ENCODE measurements at places on chromosomes 16 and 17. TPM values are rescaled to one million over a fixed set of nuclear protein-coding genes. Genes with fewer than 3 reads are reported as not detected.

Gene FOXC2
- total RNA-seq, result 15.9 TPM

Gene CNTROB
- 25.3 TPM for total RNA-seq

Gene TAC4
- total RNA-seq, result not detected

Gene NPIPB9
- total RNA-seq, result 2.3 TPM

Gene OR3A3
- not detected for total RNA-seq

Gene CA7
- total RNA-seq, result not detected

Gene ANKRD40CL
- not detected for total RNA-seq

Gene DNAH9
- not detected for total RNA-seq

Gene DNASE1L2
- total RNA-seq, result 1.2 TPM

Gene CHD9NB
- 3.3 TPM for total RNA-seq

Gene ZNF594
- 7.8 TPM for total RNA-seq

Gene TEDC2
- 6.0 TPM for total RNA-seq

Gene NEUROD2
- not detected for total RNA-seq

Gene KCNH6
- not detected for total RNA-seq

Gene NPIPA5
- total RNA-seq, result 1.1 TPM

Gene ZG16B
- total RNA-seq, result not detected

Gene KRTAP1-3
- total RNA-seq, result not detected

Gene ITGA2B
- total RNA-seq, result 0.31 TPM

Gene FAM171A2
- 18.2 TPM for total RNA-seq

Gene DPEP3
- total RNA-seq, result not detected

Gene ESRP2
- total RNA-seq, result 2.5 TPM

Gene NSMCE1
- total RNA-seq, result 13.9 TPM

Gene SULT1A2
- total RNA-seq, result not detected

Gene TLCD1
- total RNA-seq, result 24.6 TPM

Gene TP53TG3B
- not detected for total RNA-seq

Gene TEX19
- not detected for total RNA-seq

Gene CAPN15
- total RNA-seq, result 33.6 TPM

Gene C17orf50
- total RNA-seq, result not detected

Gene CTU2
- total RNA-seq, result 18.3 TPM

Gene PLEKHH3
- total RNA-seq, result 14.5 TPM

Gene MRPL10
- total RNA-seq, result 29.8 TPM

Gene LPCAT2
- total RNA-seq, result 67.1 TPM

Gene ADAD2
- total RNA-seq, result not detected

Gene CHTF18
- total RNA-seq, result 9.8 TPM

Gene SCARF1
- 3.9 TPM for total RNA-seq

Gene PDPK1
- total RNA-seq, result 50.5 TPM

Gene PFN1
- 1,346 TPM for total RNA-seq

Gene NOD2
- not detected for total RNA-seq

Gene EVPLL
- not detected for total RNA-seq
